ENCODE measurements at places on chromosomes 6 and 20. TPM values are rescaled to one million over a fixed set of nuclear protein-coding genes. Genes with fewer than 3 reads are reported as not detected.

The SLC17A1 gene
- not detected for total RNA-seq

The DUSP15 gene
- total RNA-seq, result 2.0 TPM

The HLA-DMB gene
- total RNA-seq, result 2.3 TPM

The SPATA25 gene
- 3.7 TPM for total RNA-seq

The TBX18 gene
- total RNA-seq, result not detected

The MAS1 gene
- total RNA-seq, result 0.68 TPM

The PRRC2A gene
- total RNA-seq, result 372 TPM

Data from WTC11 (cell line).